ENCODE measurements at places on chromosomes 4 and X. TPM values are rescaled to one million over a fixed set of nuclear protein-coding genes. Genes with fewer than 3 reads are reported as not detected.

- no peak for DNase-seq
Measured at GRCh38 chr4:185039508-185040273, 21.4 kb downstream of the HELT start.

GRCh38 chrX:10988653-10989052, 122.5 kb upstream of the HCCS start:
- DNase-seq: no peak

CFAP299 gene
- total RNA-seq: not detected

EMCN gene
- 44.9 TPM for total RNA-seq

DNA sequence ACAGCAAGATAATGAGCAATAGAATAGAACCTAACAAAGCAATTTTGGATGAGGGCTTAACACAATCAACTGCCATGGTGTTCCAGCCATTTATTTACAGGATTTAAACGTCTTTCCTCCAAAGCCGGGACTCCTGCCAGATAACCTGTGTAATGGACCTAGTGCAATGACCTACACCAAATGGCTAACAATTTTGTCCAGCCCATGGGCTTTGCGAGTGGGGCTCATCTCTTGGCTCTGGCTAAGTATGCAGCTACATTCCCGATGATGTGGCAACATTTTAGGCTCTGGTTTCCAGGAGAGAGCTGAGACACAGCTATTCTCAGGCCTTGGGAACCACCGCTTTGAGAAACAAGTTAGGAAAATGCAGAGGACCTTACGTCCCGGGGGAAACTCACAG, 822.3 kb upstream of the FTHL17 start:
- DNase-seq: no peak

GASK1B gene
- total RNA-seq: 81.4 TPM

DNA sequence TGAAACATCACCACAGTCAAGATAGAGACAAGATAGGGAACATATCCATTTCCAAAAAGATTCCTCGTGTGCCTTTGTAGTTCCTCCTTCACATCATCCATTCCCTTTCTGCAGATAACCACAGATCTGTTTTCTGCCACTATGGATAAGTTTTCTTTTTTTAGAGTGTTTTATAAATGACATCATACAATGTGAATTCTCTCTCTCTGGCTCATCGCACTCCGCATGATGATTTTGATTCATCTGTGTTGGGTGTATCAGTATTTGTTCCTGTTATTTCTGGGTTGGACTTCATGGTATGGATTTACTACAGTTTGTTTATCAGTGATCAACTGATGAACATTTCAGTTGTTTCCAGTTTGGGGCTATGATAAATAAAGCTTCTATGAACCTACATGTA, 23.2 kb upstream of the ANXA3 start:
- DNase-seq: no peak

CXCL11 gene
- total RNA-seq: not detected

ITIH6 gene
- total RNA-seq: not detected

- no peak for DNase-seq
Measured at GRCh38 chrX:115581759-115582615, 21.0 kb downstream of the PLS3 start.

DNA sequence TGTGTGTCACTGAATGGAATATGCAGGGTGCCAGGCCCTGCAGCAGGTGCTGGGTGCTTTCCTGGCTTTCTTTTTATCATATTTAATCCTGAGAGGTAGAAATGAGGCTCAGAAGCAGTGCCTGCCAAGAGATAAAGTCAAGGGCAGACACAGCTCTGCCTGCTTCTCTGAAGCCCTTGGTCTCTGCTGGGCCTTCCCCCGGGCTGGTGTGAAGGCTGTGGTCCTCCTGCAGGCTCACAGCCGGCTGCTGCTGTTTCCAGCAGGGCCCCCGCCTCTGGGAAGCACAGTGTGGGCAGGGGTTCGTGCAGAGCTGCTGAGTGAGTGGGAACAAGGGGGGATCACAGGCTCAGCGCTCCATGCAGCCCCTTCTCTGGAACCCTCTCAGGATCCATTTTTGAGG, 49.6 kb downstream of the TBC1D14 start:
- no peak for DNase-seq

All from right cardiac atrium (tissue), 5 donors.